GM19239 (cell line): ENCODE measurements at places on chromosomes 2 and 18.

DNA sequence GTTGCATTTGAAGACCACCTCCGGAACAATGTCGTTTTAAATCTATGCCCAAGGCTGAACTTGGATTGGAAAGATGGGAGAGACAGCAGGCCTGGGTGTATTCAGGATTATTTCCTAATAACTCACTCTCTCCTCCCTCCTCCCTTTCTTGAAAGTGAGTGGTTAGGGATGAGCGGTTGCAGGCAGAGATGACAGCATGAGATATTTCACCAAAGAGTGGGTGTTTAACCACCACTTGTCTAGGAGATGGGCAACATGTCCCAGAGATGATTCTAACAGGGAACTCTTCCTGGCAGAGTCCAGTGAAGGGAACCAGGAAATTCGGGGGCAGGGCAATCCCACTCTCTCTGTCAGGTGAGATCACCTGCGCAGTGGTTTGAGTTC, 123.2 kb downstream of the KCTD1 start:
- no peak for DNase-seq

DNA sequence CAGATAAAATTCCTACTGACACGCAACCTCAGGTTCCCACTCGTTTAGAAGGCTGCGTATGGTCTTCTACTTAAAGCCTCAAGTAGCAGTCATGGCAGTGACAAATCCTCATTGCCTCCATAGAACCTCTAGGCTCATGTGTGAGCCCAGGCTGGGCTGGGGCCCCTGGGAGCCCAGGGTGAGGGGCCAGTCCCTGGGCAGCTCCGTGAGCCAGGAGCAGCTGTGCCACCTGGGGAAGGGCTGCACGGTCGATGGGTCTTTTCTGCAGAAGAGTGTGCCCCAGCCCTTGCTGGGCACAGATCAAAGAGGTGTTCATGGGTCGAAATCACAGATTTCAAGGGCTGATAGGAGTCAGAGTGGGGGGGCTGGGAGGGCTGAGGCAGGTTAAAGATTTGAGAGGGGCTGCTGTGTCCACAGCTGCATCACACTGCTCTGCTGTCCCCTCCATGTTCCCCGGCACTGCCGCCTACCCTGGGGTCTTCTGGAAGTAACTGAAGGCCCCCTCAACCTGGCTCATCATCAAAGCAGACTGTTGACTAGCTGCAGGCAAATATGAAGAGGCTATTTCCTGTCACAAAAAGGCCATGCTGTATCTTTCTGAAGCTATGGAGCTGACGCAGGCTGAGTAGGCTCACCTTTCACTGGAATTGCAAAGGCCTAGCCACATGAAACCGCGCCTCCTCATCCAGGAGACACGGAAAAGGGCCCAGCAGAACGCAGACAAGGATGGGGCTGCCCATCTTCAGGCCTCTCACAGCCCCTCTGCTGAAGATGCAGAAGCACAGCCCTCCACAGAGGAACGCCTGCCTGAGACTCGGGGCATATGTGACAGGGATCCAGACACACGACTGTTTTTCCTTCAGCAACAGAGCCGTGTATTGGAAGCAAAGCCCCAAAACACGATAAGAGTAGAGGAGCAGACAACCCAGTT, 35.7 kb upstream of the ALPP start:
- DNase-seq, result no peak

GRCh38 chr2:237892984-237893595, 33.7 kb downstream of the RAMP1 start:
- no peak for DNase-seq

DNA sequence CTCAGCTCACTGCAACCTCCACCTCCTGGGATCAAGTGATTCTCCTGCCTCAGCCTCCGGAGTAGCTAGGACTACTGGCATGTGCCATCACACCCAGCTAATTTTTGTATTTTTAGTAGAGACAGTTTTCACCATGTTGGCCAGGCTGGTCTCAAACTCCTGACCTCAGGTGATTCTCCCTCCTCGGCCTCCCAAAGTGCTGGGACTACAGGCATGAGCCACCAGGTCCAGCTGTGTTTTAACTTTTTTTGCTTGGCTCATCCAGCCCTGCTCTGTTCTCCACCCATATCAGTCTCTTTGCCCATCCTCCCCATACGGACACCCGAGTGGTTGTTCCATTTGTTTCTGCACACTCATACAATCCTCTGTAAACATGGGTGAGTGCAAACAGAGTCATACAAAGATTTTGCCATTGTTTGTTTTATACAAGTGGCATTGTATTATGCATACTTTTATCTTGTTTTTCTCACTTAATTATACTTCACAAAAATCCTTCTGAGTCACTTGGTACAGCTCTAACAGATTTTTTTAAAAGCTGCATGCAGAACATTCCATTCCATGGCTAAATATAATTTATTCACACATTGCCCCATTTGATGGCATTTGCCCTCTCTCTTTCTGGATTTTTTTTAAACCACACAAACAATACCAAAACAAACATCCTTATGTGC, 5.3 kb downstream of the APOB start:
- no peak for DNase-seq

DNA sequence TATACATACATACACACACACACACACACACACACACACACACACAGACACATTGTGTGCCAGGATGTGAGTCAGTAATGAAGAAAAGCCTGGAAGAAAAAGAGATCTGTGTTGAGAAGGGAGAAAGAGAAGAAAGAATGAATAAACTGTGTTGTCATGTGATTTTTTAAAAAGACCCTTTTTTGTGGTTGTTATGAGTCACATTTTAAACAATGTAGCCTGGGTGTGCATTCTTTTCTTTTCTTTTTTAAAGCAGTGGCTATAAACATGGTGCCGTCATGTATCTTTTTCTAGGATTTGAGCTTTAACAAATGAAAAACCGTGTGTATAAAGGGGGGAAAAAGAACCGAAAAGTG, 87.2 kb downstream of the NRP2 start:
- no peak for DNase-seq

DNA sequence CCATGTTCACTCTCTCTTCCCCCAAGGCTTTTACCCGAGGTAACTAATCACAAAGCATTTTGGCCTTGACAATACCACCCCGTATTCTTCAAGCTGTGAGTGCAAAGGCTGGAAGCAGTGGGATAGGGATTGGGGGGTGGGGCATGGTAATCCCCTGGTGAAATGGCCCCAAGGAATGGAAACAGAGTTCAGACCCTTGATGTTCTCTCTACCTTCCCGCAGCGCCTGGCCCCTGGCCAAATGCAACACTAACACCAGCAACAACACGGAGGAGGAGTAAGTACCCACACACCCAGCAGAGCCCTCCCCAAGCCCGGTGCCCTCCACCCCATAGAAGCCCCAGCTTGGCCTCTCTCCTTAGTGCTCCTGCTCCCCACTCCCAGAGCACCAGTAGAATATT, 36.9 kb downstream of the CNGA3 start:
- DNase-seq, result no peak

- no peak for DNase-seq
These were observed 178.1 kb downstream of the DYSF start for GRCh38 chr2:71631411-71631931.

DNA sequence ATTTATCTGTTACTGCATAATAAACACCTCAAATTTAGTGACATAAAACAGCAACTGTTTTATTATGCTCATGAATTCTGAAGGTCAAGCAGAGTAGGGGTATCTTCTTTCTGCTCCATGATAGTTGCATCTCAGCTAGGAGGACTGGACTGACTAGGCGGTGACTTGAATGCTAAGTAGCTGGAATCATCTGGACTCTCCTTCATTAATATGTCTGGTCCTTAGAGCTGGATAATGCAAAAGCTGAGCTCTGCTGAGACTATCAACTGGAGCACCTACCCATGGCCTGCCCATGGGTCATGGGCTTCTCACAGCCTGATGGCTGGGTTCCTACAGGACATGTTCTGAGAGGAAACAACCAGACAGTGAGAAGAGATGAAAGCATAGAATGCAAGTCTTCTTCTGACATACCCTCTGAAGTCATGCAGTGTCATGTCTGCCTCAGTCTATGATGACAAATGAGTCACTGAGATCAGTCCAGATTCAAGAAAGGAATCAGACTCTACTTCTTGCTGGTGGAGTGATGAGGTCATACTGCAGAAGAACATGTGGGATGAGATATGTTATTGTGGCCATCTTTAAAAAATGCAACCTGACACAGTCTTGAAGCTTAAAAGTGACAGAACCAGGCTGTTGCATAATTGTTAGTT, 174.2 kb upstream of the OSR1 start:
- DNase-seq, result no peak

DNA sequence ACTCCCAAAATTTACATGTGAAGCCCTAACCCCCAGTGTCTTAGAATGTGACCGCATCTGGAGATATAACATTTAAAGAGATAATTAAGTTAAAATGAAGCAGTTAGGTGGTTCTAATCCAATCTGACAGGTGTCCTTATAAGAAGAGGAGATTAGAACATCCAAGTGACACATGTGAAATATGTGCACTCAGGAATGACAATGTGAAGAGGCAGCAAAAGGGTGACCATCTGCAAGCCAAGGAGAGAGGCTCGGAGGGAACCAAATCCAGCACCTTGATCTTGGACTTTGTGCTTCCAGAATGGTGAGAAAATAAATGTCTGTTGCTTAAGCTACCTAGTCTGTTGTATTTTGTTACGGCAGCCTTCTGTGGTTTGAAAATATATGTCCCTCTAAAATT, 165.4 kb downstream of the FIGN start:
- no peak for DNase-seq

GRCh38 chr2:196530910-196531309, 108.6 kb upstream of the CCDC150 start:
- DNase-seq, result no peak

DNA sequence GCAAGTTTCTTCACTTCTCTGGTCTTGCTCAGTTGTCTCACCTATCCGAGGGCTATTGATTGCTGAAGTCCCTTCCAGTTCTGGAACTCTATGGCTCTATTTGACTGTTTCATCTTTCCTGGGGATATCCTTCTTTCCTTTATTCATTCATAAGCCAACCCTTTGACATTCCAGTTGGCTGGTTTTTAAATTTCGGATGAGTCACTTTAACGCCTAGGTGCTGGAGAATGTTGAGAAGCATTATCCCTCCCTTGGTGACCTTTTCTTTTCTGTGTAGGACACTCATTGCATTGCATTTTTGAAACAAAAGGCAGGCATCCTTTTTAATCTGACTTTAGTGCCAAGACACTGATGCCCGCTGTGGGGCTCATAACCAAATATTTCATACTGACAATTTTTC, 307.1 kb downstream of the TSN start:
- DNase-seq, result no peak

DNA sequence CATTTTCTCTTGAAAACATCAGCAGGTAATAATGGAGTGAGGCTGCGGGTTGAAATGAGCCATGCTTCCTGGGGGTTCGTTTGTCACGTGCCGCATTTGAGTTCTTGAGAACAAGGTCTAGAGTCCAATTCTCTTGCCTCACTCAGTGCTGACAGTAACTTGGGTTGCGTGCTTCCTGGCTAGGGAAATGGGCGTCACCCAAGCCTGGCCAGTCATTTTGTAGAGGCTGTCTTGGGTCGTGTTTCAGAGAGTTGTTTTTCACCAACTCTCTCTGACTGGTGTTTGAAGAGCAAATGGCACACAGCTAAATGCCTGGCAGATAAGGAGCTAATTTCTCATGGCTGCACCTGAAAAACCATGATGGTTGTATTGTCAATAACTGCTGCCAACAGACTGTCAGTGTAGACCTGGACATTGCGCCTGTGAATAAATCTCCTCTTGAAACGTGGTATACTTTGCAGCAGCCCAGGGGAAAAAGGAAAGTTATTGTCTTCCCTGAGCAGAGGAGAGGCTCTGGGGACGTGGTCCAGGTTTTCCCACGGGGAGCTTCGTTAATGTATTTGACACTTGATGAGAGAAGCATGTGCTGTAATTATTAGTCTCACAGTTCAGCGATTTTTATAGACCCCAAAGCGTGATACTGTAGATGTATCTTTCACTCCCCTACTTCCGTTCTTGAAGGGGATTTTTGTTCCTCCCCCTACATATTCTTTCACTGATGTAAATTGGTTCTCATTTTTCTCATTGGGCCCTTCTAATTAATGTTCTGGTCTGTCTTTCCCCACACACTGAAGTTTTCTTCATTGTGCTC, 196.0 kb downstream of the FHOD3 start:
- no peak for DNase-seq

- no peak for DNase-seq
These were observed 33.1 kb upstream of the EN1 start for GRCh38 chr2:118880501-118880900.

DNA sequence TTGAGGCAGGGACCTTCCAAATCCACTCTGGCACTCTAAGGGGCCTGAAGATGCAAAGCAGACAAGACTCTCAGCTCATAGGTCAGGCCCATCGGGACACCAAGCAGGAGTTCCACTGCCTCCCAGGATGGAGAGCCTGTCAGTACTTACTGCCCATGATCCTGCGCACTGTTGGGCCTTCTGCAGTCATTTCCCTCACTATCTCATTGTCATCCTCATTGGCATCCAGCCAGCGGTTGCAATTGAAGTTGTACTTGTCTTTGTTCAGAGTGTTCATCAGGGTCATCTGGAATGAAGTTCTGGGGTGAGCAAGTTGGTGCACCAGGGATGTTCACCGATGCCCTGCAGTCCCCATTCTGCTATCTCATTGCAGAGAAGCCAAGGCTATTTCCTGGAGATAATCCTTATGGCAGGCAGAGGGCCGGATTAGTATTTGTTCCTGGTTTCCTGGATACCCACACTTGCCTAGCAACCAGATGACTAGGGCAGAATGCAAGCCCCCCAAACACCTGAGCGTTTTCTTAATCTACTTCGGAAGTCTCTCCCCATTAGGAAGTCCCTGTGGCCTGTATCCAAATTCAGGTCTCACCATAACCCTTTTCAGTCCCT, 65.1 kb downstream of the LOXHD1 start:
- DNase-seq, result no peak

DNA sequence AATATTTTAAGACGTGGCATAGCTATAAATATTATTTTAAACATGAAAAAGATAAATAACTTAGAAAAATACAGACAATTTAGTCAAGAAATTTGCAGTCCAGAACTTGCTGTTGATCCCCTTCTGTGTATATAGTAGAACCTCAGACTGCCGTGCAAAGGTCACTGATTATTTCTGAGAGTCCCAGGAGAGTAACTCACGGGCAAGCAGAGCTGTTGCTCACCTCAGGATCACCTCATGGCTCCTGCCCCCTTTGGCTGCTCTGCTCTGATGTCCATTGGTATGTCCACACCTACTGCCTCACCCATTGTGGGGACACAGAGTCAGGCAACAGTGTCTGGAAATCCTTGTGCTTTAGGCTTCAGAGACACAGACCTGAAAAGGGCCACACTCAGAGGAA, 392.9 kb upstream of the CELF4 start:
- no peak for DNase-seq

DNA sequence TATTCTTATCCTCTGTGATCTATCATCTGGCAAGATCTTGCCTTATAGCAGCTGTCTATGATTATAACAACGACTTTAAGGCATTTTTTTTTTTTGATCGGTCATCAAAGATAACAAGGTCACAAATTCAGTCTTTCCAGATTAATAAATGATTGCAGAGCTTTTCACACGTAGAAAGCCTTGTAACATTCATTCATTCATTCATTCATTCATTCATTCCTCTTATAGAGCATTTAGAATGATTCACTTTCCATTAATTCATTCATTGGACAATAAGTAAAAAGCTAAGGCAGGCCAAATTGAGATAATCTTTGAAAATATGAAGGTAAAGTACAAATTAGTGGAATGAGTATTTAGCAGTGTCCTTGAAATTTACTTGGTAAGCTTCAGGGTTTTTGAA, 223.7 kb downstream of the NUP35 start:
- no peak for DNase-seq
